ENCODE measurements at places on chromosomes 3 and 15.
A peak's percentile ranks its signal among the peaks of the same experiment; 100 is the strongest.

- no peak for DNase-seq
Observed at GRCh38 chr3:193970773-193971206, 165.2 kb upstream of the HES1 start.

- DNase-seq = no peak
Observed at GRCh38 chr15:92271179-92271578, 122.5 kb upstream of the ST8SIA2 start.

- DNase-seq = no peak
Observed at GRCh38 chr15:88022716-88023115, 233.8 kb downstream of the NTRK3 start.

- no peak for DNase-seq
Observed at GRCh38 chr3:197854596-197855343, 63.7 kb downstream of the LRCH3 start.

DNA sequence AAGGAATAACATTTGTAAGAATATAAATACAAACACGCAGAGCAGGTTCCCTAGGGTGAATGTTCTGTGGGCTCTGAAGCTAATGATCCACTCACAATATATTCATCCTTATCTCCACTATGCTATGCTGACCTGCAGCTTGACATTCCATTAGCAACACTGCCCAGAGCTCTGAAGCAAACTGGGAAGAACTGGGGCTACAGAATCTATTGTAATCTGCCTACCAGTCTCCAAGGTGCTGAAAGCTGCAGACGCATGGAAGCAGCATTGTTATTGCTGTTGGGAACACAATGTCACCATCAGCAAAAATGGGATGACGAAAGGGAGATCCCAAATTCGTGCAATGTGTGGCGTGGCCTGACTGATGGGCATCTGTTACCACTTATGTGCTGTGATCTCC, 316.7 kb upstream of the RORA start:
- DNase-seq = no peak

DNA sequence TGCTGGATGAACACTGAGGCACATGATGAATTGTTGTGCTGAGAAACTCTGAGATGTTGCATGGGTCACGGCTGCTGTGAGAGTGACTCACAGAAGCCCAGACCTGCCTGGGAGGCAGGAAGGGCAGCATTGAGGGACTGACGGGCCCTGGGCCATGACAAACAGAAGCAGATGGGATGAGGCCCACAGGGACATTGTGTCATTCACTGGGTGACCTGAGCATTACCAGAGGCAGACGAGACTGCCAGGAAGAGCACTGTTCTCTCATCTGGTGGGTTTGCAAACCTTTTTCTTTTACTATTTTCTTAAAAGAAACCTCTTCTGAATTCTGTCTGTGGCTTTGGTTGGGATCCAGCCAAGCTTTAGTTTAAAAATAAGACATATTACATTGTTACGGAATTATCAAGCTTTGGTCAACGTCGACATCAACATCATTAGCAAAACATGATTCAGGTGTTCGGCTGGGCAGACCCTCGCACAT, 67.8 kb downstream of the BDH1 start:
- DNase-seq = no peak

DNA sequence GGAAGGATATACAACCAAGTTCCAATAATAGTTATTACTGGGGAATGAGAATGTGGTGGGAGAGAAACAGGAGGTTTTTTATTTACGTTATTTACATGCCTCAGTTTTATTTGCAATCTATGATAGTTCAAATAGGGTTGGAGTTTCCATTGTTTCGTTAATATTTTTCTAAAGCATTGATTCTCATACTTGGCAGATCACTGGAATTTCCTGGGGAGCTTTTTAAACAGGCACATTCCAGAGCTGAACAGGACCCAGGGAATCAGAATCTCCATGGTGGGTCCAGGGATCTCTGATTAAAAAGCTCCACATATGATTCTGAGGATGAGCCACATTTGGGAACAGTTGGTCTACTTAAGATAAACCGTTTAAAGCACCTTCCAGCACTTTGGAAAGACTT, 123.9 kb downstream of the IL20RB start:
- no peak for DNase-seq

DNA sequence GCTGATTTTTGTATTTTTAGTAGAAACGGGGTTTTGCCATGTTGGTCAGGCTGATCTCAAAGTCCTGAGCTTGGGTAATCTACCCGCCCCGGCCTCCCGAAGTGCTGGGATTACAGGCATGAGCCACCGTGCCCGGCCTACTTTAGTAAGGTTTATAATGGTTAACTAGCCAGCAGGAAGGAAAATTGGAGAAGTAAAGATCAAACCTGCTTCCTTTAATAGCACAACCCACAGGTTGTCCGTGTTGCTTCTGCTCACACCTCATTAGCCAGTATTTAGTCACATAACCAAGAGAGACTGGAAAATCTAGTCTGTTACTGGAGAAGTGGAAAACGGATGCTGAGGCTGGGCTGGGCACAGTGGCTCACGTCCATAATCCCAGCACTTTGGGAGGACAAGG, 51.9 kb upstream of the TBL1XR1 start:
- DNase-seq = no peak

DNA sequence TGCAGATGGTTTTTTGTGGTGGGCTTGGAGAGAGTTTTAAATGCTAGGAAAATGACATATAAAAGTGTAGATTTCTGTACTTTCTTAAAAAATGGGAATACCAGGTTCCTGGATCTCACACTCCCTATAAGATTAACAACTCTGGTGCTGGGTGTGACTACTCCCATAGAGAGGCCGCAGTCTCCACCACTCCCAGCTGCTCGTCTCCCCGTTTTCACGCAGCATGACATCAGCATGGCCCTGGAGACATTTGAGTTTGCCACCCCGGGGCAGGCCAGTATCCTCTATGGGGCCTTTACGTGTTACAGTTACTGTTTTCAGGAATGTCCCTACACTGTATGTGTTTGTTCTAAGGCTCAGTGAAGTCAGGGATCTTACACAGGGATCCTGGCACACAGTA, 126.7 kb upstream of the ATP2B2 start:
- no peak for DNase-seq

GRCh38 chr3:97232393-97233034, 418.1 kb downstream of the EPHA6 start:
- peak; percentile 8 for DNase-seq

DNA sequence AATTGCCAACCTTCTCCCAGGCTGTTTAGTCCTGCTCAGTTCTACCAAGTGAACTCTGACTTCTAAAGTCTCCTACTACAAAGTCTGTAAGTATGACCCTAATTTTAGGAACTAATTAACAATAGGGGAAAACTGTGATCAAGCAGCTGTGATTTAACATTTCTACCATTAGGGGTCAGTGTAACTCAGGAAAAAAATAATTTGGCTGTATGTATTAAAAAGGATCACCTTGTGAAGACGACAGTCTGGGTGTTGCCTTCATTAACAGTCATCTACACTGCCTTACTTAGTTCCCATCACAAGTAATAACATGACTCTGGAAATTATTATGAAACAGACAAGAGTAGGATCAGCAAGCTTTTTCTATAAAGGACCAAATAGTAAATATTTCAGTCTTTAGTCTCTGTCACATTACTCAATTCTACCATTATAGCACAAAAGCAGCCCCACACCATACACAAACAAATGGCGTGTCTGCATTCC, 4.2 kb upstream of the NPHP3 start:
- no peak for DNase-seq

DNA sequence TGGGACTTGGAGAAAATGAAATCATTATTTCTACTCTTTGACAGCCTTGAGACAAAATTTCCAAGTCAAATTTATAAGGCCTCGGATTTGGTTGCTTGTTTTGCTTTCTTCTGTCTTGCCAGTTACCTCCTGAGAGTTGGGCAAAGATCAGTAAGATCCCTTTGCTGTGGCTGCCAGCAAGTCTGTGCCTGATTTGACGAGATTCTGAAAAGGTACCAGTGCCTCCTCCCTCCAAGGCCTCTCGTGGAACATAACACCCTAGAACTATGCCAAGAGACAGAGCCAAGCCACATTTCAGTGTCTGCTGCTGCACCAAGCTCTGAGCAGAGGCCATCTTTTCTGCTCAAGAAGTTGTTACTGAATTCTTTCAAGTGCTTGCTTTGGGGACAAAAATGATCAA, 61.0 kb downstream of the GTPBP8 start:
- no peak for DNase-seq

All from renal cortex interstitium (tissue), 15 donors.